ENCODE measurements at places on chromosomes 1 and 21.

GRCh38 chr1:236692742-236693141 lies 6.4 kb downstream of the ACTN2 start:
- DNase-seq = no peak

DNA sequence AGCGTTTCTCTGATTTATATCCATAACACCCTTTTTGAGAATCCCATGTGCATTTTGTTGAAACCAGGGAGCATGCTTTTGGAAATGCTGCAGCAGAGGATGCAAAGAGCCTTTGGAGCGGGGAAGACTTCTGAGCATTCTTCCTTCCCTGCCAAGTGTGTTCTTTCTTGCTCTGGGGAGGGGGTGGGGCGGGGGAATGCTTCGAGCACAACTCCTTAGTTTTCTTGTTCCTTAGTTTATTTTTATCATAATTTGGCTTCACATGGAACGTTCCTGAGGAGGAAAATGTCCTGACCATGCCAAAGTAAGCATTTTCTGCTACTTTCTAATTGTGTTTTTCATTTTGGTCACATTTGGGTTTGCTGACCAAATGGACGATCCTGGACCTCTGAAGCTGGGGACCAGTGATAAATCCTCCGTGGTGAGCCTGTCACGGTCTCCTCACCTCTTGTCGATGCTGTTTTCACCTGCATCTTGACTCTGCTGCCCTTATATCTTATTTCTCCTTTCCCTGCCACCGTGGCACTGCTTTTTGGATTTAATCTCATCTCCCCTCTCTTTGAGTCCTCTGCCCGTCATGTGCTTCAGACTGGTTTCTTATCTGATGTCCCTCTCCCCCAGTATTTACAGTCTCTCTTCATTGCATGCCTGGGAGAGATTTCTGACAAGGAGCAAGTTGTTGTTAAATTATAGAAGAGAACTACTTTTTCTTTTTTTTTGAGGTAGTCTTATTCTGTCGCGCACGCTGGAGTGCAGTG lies 2.4 kb downstream of the CTPS1 start:
- DNase-seq = no peak

GRCh38 chr1:245615001-245615400 lies 460.2 kb downstream of the KIF26B start:
- DNase-seq = no peak

GRCh38 chr1:196438329-196438728 lies 169.9 kb downstream of the KCNT2 start:
- DNase-seq = no peak

DNA sequence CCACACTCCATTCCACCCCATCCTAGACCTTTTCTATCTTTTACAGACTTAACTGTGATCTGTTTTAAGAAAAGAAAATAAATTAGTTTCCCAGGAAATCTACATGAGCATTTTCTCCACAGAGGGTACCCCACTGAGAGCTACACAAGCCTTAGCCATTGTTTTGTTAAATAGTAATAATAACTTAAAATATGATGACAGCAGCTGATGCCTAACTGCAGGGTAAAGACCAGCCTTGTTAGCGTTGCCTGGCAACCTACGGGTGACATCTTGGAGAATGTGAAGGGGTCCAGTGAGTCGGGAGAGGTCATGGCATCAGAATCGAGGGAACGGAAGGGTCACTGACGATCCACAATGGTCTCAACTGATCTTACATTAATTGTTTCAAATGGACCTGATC lies 233.2 kb upstream of the PBX1 start:
- no peak for DNase-seq

All from HAP-1 (cell line).